Stimulated activated CD8-positive, alpha-beta memory T cell treated with anti-CD3 and anti-CD28 coated beads, Interleukin-4, amount 100 ng/mL, for 4 hours (primary cell): ENCODE measurements at places on chromosomes 13 and 19.

DNA sequence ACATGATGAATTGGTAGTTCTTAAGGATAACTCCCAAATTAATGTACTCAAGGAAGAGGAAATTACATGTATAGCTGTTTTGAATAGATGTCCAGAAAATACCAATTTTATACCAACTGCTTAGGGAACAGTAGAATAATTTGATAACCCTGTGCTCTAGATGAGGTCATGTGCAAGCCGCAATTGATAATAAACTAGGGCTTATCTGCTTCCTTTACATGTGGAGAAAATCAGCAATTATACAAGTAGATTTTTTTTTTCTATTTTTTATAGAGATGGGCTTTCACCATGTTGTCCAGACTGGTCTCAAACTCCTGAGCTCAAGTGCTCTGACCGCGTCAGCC, 9.3 kb downstream of the TPT1 start:
- DNase-seq: no peak

DNA sequence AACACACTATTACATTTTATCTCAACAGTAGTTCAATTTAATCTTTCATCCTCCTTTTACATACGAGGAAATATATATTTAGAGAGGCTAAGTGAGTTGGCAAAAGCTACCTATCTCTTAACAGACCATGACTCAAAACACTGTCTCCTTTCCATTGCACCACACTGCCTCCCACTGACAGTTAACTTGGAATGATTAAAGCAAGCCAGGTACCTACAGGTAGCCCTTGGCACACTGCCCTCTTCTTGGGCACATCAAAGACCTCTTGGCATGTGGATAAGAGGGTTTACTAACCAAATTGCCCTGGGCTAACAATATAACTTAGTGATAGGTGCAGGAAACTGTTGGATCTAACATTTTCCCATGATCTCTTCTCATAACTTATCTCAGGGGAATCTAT, 1.8 kb downstream of the ABHD13 start:
- DNase-seq: no peak

DNA sequence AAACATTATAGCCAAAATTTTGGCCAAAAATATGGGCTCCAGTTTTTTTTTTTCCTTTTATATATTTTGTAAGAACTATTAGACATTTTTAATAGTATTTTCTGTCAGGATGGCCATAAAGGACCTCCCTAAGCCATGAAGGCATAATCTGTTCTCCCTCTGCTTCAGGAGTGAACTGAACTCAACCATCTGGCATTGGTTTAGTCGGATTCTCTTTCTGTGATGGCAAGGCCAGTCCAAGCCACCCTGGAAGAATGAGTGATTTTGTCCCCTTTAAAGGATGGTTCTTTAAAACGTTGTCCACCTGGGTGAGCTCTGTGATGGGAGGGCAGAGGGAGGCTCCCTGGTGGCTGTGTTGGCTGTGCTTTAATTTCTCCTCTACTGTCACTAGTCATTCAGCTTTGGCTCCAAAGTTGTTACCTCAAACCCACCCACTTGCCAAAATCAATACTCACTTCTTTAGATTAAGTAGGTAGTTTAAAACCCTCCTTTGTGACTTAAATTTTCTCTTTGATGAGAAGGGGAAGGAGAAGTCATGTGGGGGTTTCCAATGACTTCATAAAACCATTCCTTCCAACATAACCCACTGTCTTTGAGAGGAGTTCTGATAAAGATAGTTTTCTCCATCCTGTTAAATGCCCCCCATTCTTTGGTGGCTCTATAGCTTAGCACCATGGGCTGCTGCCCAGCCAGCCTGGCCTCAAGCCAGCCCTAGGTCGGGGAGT, 4.4 kb downstream of the TNFRSF19 start:
- no peak for DNase-seq

GRCh38 chr13:99182439-99182838, 18.2 kb upstream of the UBAC2 start:
- DNase-seq: no peak

DNA sequence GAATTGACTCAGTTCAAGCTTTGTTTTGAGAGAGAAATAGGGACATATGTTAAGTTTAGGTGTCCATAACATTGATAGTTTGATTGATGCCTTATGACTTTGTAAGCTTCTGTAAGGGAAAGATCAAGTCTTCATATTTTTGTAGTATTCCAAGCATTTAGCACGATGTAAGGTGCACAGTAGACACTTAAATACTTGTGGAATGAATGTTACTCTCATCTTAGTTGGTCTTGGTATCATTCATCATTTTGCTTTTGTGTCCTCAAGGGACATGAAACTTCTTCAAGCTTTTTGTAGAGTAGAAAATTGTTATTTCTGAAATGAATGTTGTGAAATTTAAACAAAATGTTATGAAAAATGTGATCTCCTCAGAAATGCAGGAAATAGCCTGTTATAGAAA, 10.1 kb downstream of the TDRD3 start:
- no peak for DNase-seq

DNA sequence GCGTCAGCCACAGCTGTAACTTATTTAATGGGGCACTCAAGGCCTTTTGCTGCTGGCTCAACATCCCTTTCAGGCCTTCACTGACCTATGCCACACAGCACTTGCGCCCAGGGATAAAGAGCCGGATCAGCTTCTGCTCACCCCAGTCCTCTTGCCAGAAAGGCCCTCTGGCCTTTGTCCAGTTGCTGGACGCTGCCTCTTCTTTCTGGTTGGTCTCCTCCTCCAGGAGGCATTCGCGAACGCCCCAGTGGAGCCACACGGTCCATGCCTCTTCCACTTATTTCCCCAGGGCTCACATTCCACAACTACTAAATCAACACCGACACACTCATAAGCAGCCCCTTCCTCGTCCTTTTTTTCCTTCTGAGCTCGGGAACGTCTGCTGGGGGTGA, 3.7 kb upstream of the ZNF329 start:
- DNase-seq: no peak

DNA sequence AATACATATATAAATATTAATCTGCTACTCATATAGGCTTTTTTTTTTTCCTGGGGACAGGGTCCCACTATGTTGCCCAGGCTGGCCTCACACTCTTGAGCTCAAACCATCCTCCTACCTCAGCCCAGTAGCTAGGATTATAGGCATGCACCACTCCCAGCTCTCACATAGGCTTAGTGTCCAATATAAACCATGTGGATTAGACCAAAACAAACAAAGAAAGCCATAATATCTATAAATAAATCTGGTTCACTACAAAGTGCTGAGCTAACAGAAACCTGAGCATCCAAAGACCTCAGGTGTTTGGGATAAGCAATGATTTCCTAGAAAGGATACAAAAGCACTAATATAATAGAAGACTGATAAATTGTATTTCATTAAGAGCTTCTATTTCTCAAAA, 26.0 kb downstream of the TBC1D4 start:
- no peak for DNase-seq

DNA sequence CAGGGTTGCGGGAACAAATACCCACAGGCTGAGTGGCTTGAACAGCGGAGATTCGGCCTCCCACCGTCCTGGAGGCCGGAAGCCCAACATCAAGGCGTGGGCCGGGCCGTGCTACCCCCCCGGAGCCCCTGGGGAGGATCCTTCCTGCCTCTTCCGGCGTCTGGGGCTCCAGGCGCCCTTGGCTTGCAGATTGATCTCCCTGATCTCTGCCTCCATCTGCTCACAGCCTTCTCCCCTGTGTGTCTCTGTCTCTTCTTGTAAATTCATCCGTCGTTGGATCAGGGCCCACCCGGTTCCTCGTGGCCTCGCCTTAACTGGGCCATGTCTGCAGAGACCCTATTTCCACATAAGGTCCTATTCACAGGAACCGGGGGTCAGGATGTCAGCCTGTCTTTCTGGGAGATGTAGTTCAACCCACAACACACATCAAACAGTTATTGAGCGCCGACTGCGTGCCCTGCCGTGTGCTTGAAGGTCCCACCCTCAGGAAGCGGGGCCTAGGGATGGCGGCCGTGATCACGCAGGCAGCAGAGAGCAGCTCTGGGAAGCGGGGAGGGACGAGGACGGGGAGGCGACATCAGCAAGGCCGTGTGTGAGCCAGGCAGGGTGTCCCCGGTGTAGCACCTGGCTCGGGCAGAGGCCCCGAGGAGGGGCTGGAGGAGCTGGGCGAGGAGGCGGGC, 21.3 kb downstream of the HCN2 start:
- DNase-seq: no peak

GRCh38 chr13:37869506-37869755, 141 bp downstream of the TRPC4 start:
- DNase-seq: no peak

DNA sequence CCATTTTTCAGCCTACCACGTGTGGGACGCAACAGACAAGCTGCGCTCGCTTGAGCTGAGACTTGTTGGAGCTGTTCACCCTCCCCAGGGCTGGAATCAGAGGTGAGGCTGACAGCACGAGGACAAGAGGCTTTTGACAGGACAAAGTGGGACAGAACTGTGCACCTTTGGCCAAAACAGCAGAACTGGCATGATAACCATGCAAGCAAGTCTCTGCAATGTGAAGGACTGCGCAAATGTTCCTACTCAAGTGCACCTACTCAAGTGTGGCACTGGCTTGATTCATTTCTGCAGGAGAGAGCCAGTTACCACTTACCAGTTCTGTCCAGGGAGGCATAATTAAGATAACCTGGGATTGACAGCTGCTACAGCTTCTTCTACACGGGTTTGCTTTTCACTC, 62.2 kb upstream of the TM9SF2 start:
- no peak for DNase-seq
